ENCODE measurements at places on chromosomes 5 and 9.

- no peak for DNase-seq
These were observed 258.4 kb downstream of the FER start for GRCh38 chr5:109006129-109006528.

- DNase-seq: no peak
These were observed 101.8 kb upstream of the TAF11L2 start for GRCh38 chr5:17396247-17396646.

GRCh38 chr5:158770506-158770905 lies 329.2 kb downstream of the EBF1 start:
- no peak for DNase-seq

DNA sequence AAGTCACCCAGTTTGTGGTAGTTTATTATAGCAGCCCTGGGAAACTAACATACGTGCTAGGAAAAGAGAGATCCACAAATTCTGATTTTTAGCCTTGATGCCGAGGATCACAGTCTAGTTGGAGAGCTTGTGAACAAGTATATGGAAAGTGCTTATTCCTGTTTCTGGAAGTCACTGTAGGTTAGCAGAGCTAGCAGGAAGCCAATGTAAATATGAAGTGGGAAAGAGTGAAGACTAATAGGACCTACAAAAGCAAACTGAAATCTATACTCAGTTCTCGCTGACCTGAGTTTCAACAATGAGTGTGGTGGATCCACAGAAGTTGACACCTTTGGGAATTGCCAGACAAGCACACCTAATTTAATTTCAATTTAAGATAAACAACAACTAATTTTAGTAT lies 254.9 kb downstream of the PLK2 start:
- DNase-seq: no peak

DNA sequence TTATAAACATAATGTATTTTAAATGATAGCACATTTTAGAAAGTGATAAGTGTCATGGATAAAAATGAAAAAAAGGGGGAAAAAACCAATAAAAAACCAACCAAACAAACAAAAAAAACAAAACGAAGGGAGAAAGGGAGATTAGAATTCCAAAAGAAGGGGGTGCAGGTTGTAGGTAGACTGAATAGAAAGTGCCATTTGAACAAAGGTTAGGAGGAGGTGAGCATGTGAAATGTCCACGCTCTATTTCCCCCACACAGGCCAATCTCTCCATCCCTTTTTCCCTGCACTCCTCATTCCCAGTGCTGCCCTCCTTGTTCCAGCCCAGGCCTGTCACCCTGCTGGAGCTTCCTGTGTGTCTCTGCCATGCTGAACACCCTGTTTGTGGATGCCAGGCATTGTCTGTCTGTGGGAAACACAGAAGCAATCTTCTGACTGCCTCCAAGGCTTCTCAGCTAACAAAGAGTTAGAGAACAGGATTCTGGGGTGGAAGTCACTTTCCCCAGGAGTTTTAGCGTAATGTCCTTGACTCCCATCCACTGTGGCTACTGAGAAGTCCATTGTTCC lies 138.8 kb downstream of the ADAMTS16 start:
- no peak for DNase-seq

DNA sequence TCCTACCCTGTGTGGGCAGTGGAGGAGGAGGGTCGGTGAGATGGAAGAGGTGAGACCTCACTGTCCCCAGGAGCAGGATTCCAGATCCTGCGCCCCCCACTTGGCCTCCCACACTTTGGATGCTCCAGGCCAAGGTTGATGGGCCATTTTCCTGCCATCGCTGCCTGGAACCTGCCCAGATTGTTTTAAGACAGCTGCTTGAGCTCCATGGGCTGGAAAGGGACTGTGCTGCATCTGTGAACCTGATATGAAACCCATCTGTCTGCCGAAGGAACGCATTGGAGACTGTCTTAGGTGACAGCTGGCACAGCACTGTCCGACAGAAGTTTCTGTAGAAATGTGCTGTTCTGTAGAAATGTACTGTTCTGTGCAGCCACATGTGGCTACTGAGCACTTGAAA lies 72.7 kb upstream of the SLC25A48 start:
- DNase-seq: no peak

Measured in hippocampal formation (tissue), 2 donors.